NCI-H510A treated with DMSO at 0.1 percent for 48 hours (cell line): ENCODE measurements at places on chromosomes 11 and 22.

GRCh38 chr11:128240546-128240945 is 346.8 kb downstream of the ETS1 start:
- no peak for DNase-seq

DNA sequence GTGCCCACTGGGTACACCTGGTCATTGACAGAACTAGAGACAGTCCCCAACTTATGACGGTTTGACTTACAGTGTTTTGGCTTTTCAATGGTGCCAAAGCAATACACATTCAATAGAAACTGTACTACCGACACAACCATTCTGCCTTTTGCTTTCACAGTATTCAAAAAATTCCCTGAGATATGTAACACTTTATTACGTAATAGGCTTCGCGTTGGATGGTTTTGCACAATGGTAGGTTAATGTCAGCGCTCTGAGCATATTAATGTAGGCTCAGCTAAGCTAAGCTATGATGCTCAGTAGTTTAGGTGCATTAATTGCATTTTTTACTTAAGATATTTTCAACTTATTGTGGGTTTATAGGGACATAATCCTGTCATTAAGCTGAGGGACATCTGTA is 105.1 kb upstream of the B3GAT1 start:
- DNase-seq = no peak

- no peak for DNase-seq
Observed at GRCh38 chr11:11640152-11640551, 18.3 kb upstream of the GALNT18 start.

DNA sequence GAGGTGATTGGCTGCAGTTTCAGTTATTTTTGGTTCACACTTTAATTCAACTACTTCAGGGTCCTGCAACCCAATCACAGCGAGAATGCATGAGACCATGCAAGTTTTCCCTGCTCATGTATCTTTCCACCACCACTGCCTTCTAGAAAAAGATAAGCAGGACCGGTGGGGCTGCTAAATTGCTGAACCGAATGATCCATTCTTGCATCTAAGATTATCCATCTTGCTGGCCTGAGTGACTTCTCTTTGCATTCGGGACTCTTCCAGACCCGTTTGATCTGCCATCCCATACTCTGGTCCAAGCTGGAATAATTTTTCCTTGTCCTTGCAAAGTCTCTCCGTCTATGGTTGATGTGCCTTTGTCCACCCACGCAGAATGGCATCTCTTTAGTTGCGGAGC is 56.3 kb upstream of the TP53I11 start:
- no peak for DNase-seq

- no peak for DNase-seq
Observed at GRCh38 chr22:45673482-45674175, 2.0 kb downstream of the ATXN10 start.

DNA sequence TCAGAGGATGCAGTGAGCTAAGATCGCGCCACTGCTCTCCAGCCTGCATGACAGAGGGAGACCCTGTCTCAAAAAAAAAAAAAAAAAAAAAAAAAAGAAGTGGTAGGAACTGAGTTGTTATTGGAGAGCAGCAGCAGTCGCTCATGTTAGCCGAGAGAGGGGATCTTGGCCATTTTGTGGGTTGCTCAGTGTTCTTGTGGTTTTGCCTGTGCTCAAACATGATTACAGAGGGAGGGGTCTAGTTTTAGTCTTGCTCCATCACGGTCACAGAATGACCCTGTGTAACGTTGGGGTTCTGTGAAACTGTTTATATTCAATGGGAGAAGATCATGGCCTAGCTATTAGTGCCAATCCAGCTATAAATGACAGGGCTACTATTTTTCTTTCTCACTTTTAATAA is 1.9 kb downstream of the DPAGT1 start:
- no peak for DNase-seq

GRCh38 chr11:76742902-76743301 is 40.3 kb upstream of the TSKU start:
- DNase-seq = no peak

DNA sequence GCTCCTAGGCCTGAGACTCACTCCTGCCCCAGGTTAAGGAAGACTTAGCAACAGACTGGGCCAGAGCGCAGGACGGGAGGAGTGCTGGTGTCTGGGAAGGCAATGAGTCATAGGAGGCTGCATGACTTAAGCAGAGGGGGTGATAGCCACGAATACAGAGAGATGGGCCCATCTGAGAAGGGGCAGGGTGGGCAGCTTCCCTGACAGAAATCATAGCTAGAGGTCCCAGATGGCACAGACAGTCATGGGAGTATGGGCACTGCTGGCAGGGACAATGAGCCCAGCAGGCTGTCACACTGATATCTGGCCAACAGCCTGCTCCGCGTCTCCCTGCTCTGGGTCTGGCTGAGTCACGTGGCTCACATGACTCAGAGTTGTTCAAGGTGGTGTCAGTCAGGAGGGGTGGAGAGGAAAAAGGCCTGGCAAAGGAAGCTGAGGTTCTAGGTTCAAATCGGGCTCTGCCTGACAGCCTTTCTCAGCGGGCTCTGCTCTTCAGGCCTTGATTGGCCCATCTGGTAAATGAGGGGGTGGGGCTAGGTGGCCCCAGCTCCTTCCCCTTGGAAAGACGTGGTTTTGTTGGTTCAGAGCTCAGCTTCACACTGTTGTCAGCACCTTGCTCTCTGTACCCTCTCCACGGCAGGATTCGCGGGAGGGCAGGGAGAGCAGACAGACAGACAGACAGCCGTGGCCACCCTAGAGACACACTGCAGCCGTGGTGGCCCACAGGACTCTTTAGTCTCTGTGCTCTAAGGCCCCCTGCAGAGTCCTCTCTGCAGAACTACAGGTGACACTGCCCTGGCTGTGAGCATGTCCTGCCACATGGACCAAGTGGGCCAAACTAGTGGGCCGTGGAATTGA is 47.8 kb downstream of the DBX1 start:
- DNase-seq = no peak

- DNase-seq = no peak
Observed at GRCh38 chr22:43843783-43844530, 18.4 kb downstream of the SULT4A1 start.

GRCh38 chr11:71365626-71366025 is 82.6 kb downstream of the DHCR7 start:
- DNase-seq = no peak

- no peak for DNase-seq
Observed at GRCh38 chr22:36116127-36116526, 44.4 kb downstream of the APOL3 start.

DNA sequence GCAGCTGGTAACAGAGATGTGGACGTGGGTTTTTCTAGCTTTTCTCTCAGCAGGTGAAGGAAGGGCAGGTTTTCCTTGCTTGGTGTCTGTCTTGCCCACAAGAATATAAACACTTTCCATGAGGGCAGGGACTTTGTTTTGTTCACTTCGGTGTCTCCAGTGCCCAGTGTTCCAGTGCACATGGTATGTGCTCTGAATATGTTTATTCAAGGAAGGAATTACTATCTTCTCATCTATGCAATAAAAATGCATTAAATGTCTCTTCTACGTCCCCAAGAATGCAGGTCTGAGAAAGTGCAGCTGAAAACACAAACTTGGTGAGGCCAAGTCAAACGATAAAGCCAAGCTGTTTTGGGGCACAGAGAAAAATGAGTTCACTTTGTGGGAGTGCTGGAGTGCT is 56.3 kb upstream of the PLET1 start:
- no peak for DNase-seq

DNA sequence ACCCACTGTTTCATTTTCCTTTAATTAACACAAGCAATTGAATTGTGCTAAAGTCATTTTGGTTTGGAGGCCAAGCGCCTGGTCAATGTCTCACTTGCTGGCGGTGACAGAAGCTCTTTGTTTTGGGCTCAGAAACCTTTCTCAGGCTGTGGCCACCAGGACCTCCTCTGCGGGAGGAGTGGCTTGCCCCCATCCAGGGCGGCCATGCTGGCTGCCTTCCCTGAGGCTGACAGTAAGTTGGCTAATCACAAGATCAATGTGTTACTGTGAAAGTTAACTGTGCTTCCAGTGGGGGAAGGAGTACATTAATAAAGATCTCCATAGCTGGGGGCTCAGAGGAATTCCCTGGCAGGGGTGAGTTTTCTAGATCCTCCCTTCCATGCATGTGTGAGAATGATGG is 1074.5 kb downstream of the NTM start:
- no peak for DNase-seq

GRCh38 chr11:130728185-130729180 is 187.8 kb downstream of the SNX19 start:
- DNase-seq = no peak

GRCh38 chr11:110901441-110901840 is 189.2 kb upstream of the ARHGAP20 start:
- DNase-seq = no peak

DNA sequence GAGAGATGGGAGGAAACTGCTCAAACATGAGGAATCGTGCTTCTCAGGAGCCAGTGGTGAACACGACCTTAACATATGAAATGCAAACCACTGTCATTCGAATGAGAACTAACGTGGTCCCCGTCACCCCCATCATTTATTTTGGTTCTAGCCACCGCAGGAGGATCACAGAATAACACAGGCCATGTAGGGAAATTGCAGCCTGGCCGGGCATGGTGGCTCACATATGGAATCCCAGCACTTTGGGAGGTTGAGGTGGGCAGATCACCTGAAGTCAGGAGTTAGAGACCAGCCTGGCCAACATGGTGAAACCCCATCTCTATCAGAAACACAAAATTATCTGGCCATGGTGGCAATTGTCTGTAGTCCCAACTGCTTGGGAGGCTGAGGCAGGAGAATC is 27.1 kb downstream of the KRTAP5-5 start:
- no peak for DNase-seq

DNA sequence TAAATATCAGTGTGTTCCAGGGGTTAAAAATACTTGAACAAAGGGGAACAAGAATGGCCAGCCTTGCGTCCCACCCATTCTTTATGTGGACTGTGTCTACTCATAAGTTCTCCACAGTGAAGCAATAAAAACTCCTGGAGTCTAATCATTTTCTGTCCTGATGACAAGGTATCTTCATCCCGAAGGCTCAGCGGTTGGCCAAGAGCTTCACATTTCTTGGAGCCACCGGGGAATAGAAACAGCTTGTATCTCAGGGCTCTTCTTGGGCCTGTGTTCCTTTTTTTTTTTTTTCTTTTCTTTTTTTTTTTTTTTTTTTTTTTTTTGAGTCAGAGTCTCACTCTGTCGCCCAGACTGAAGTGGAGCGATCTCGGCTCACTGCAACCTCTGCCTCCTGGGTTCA is 36.8 kb upstream of the ADORA2A start:
- DNase-seq = no peak

DNA sequence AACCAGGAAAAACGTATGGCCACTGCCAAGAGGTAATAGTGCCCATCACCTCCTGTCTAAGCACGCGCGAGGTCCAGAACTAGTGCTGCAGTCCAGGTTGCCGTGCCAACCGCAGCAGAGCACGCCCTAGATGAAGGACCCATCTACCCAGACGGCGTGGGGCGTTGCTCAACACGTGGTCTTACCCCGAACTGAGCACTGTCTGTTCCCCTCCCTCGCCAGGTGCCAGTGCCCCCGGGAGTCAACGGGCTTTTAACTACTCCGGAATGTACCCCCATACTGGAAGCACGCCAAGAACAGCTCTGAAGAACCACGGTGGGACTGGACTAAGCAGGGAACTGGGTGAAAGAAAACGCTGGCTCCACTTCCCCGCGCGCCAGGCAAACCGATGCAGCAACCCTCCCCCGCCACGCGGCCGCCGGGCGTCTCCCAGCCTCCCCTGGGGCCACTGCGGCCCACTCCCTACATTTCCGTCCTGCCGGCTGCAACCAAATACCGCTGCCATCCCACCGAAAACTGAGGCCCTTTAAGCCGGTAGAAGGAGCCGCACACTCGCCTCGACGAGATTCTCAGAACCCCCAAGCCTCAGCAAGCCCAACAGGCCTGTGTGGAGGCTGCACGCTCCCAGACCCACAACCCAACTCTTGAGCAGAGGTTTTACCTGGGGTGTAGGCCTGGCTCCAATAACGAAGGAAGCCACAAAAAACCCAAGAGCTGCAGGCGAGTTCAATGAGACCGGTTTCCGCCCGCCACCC is at the start of gene HSPA8:
Gene HSPA8, minus strand, starts transcription at position 734 of the 755 bp plus-strand sequence. CDS start 812 bp downstream, outside the sequence.
- no peak for DNase-seq

GRCh38 chr11:18907391-18907790 is 31.8 kb downstream of the MRGPRX1 start:
- no peak for DNase-seq

GRCh38 chr22:42459287-42460063 is 27.3 kb upstream of the NFAM1 start:
- no peak for DNase-seq

DNA sequence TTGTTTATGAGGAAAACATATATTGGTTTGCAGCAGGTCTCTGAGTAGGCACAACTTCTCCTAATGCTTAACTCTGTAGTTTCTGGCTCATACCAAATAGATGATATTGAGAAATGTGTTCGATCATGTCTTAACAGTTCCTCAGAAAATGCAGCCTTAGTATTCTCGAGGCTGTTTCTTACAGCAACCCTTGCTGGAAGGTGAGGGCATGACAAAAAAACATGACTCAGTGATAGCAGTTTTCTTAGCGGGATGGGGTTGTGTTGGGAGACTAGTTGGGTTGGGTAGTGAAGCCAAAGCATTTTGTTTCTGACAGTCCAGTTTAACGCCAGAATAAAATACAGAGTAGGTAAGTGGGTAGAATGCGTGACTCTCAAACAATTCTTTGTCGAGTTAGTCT is 94.7 kb upstream of the PARVA start:
- no peak for DNase-seq

DNA sequence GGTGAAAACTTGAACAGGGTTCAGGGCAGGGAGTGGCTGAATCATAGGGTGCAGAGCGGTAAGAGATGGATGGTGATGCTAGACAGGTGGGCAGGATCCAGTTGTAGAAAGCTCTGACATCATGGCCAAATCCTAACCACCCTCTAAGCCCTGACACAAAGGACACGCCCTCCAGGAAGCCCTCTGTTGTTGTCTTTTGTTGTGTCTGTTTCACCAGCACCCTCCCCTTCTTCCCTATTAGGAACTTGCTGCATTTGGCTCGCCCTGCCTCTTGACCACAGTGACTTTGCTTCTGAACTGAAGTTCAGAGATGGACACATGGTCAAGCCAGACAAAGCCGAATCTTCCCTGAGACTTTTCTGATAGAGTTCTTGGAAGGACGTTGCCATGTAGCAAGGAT is 14.2 kb upstream of the APOL6 start:
- no peak for DNase-seq

GRCh38 chr11:18106688-18107087 is 806 bp upstream of the SAAL1 start:
- no peak for DNase-seq

- DNase-seq = no peak
Observed at GRCh38 chr11:112318184-112318591, 57.5 kb upstream of the PLET1 start.

GRCh38 chr11:125358254-125358840 is 137.7 kb downstream of the FEZ1 start:
- no peak for DNase-seq

GRCh38 chr11:10247011-10247410 is 47.0 kb downstream of the SBF2 start:
- no peak for DNase-seq

DNA sequence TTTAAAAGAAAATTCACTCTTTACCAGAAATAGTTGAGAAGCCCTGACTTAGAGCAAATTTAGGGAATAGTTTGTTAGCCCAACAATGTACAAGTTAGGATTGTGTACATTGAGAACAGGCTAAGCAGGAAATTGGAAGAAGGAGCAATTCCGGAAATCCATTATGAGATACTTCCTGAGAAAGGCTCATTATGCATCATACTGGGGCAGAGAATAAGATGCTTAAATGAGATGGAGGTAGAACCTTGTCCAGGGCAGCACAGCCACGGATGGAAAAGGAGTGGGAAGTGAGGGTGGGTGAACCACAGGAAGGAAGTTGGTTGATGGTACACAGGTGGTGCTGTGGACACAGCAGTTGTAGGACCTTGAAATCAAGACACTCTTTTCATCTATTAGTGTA is 180.2 kb downstream of the PGR start:
- DNase-seq = no peak
